Stimulated activated CD4-positive, alpha-beta T cell treated with anti-CD3 and anti-CD28 coated beads, Interleukin-12 subunit alpha, Interleukin-12 subunit beta, amount 100 ng/mL, for 4 hours (primary cell): ENCODE measurements at places on chromosomes 12 and 14.

- no peak for DNase-seq
These were observed 9.8 kb downstream of the TMTC2 start for GRCh38 chr12:82696543-82696942.

DNA sequence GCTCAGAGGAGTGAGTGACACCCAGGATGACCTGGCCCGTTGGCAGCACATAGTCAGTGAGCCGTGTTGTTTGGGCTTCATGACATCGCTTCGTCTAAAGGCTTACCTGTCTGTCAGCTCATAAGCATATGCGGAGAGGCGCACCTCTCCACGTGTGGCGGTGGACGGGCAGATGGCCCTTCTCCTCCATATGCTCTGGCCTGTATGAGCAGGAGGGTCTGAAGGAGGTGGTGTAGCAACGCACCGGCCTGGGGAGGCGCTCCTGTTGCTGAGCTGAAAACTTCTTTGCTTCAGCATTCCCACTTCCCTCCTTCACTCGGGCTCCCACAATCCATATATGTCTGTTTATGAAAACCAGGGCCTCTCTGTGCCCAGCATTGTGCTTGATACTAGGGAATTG is 186.1 kb downstream of the TSPAN9 start:
- DNase-seq, result no peak

DNA sequence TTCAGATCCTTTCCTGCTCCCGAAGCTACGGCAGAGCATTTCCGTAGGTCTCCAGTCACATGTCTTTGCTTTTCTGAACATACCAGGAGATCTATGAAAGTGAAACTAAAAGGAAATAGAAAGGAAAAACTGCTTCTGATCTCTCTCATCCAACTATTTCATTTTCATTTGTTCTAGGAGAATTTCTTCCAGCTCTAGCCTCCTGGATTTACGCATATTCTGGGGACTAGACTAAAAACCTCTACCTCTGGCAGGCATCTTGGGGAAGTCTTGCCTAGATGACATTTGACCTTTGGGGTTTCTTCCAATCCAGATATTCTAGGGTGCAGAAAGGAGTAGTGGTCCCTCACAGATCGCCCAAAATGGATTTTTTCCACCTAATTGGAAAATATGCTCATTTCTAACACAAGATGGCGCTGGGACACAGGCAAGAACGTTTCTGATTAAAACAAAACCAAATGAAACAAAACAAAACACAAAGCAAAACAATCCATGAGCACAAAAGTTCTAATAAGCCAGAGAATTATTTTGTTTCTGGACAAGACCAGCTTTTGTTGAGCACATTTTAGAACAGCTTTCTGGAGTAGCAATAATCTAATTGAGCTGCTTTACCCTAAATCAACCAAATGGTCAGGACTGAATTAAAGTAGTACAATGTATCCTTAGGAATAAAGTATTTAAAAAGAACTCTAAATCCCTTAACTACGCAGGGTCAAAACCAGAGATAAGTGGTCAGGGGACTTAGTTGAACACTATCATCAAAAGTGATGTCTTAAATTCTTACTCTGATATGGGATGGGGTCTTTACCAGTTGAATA is 12.3 kb upstream of the PARP11 start:
- no peak for DNase-seq

DNA sequence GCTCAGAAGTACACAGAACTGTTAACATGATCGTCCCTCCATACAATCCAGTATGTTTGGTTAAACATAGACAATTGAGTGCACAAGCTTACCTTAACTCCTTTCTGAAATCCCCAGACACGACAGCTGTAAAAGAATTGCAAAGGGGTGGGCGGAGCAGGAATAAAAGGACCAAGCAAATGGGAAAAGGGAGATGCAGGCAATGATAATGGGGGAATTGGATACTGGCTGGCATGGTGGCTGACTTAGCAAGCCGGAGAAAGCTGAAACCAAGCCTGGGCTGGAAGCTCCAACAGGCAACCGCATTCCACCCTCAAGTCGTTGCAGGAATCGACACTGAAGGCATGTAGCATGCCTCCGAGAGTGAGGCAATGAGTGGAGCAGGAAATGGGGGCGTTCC is 96.8 kb upstream of the TMEM132C start:
- DNase-seq, result no peak

- no peak for DNase-seq
These were observed 7.7 kb upstream of the RACGAP1 start for GRCh38 chr12:50032854-50033581.
